ENCODE measurements at places on chromosomes 3 and 15.

DNA sequence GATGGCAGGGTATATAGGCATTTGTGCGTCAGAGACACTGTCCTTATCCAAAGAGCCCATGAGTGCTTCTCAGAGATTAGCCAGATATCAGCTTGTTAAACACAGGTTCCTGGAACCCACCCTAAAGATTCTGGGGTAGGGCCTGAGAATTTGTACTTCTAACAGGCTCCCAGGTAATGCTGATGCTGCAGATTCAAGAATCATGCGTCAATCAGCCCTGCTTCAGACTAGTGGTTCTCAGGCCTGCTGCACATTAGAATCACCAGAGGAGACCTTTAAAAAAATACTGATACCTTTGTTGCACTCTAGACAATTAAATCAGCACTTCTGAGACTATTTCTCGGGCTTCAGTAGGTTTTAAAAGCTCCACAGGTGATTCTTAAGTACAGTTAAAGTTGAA lies 369.5 kb downstream of the MFSD1 start:
- no peak for DNase-seq

DNA sequence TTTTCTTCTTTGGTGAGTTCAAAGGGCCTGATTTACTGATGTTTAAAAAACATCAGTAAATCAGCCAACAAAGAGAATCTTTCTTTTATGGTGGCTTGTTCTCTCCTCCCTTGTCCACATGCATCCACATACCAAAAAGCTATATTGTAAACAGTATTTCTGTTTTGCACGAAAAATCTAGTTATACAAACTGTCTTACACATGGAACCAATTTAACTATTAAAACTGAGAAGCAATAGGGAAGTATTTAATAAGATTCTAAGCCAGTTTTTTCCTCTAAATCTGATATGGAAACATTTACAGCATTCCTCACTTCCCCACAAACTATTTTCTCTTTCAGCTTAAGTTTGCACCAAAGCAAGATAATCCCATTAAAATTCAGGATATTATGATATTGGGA lies 110.8 kb upstream of the ICE2 start:
- DNase-seq: no peak

DNA sequence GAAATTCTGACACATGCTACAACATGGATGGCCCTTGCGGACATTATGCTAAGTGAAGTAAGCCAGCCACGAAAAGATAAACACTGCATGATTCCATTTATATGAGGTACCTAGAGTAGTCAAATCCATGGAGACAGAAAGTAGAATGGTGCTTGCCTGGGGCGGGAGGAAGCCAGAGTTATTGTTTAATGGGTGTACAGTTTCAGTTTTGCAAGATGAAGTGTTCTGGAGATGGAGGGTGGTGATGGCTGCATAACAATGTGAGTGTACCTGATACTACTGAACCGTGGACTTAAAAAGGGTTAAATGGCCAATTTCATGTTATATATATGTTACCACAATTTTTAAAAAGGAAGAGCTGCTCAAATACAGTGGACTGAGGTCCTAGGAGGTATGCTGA lies 66.9 kb downstream of the SEMA5B start:
- DNase-seq: no peak

GRCh38 chr3:115385774-115386730 lies 237.3 kb upstream of the GAP43 start:
- DNase-seq: no peak

- no peak for DNase-seq
Observed at GRCh38 chr3:193168931-193169330, 72.1 kb upstream of the PLAAT1 start.
